ENCODE measurements at places on chromosomes 12 and 14.
A peak's percentile ranks its signal among the peaks of the same experiment; 100 is the strongest.

DNA sequence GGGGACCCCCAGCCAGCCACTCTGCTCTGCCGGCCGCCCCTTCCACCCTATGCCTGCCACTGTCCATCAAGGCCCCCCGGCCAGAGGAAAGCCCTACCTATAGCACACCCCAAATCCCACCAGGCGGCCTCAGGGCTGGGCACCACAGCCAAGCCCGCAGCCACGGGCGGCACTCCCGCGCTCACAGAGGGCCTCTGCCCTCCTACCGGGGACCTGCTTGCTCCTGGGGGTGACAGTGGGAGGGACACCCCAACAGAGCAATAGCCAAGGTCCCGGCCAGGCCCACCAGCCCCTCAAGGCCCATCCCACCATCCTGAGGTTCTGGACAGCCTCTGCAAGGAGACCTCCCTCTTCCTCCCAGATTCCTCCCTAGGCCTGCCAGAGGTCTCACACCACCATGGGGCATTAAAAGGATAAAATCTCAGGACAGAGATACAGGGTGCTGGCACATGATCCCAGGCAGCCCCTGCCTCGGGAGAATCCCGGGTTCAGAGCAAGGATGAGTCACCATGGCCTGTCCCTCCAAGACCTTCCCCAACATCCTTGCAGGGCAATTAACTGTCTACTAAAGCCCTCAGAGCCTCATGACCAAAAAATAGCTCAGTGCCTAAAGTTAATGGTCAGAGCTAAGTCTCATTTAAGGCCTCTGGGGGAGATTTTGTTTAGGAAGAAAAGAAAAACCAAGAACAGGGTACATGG lies 17.1 kb downstream of the CCDC85C start:
- no peak for DNase-seq

- DNase-seq: no peak
These were observed 110.8 kb downstream of the EML5 start for GRCh38 chr14:88681755-88682494.

- DNase-seq: no peak
These were observed 35.2 kb downstream of the SLC8B1 start for GRCh38 chr12:113299619-113300237.

GRCh38 chr14:86196471-86196870 lies 666.5 kb downstream of the FLRT2 start:
- no peak for DNase-seq

DNA sequence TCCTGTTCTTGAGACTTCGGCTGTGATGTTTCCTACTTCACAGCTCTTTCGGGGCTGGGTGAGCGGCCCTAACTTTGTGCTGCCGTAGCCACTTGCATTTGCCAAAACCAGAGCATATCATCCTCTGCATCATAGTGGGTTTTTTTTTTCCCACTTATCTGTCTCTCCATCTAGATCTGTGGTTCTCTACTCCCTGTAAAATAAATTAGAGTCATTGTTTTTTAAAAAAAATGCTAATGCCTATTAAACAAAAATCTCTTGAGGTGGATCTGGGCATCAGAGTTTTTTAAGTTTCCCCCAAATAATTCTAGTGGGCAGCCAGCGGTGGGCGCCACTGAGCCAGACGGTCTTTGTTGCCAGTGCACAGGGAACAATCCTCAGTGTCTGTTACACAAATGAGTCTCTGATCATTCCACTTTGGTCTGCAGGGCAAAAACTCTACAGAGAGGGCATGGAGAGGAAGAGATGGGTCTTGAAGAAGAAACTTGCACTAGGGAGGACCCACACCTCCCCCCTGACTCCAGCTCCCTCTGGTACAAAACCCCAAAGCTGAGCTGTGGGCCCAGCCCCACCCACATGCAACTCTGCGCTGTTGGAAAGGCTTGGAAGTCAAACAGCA lies 62.4 kb upstream of the BCL2L14 start:
- peak; percentile 71 for DNase-seq

DNA sequence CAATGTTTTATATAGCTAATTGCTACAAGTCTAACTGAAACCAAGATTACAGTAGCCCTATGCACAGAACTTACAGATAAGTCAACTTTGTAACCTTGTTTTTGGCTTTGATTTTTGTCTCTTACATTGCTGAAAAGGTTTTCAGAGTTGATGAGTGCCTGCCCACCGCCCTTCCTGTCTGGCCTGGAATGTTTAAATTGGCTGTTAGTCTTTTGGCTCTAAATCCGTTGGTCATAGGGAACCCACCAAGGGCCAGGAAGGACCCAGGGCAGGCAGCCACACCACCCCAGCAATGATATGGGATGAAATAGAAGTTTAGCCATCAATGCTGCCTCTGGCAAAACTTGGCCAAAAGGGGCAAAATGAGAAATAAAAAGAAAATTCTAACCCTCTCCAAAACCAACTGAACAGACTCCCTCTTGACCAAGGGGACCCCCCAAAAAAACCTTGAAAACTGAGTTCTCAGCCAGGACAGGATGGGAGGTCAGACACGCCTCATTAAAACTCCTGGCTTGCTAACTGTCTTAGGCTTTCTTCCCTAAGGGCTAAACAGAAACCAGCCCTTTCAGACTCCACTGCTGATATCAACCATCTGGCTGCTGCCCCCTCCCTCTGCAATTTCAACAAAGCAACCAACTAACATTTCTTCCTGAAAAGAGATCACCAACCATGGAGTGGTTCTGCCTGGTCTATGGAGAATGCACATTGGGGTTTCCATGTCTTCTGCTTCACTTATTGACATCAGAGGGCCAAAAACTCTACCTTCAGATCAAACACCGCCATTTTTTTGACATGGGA lies 242.1 kb upstream of the NOS1 start:
- DNase-seq: no peak

- DNase-seq: no peak
These were observed 60.9 kb upstream of the ARID2 start for GRCh38 chr12:45668641-45669040.

DNA sequence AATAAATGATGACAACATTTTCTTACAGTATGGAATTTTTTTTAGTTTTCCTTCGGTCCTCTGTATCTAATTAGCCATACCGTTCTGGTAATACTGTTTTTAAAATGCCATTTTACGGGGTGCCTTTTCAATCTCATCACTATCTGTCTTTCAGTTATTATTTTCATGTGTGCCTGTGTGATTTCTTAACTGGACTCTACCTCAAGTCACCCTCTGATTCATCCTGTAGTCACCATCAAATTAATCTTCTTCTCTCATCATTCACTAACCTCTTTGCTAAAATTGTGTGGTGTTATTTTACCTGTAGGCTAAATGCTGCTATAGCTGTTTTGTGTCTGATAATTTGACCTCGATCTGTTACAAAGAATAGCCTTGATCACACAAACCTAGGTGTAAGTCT lies 16.0 kb upstream of the CCT2 start:
- no peak for DNase-seq

GRCh38 chr12:29750131-29750927 lies 33.4 kb downstream of the TMTC1 start:
- DNase-seq: no peak

Data from stimulated activated CD4-positive, alpha-beta T cell treated with anti-CD3 and anti-CD28 coated beads, Interleukin-1b, Interleukin-23, amount 100 ng/mL, for 48 hours (primary cell).